ENCODE measurements at places on chromosomes 3 and 15.

GRCh38 chr15:57460208-57460816 lies 84.0 kb downstream of the CGNL1 start:
- no peak for DNase-seq

- DNase-seq, result no peak
Measured at GRCh38 chr3:170418422-170419398, at the start of gene CLDN11. Gene CLDN11, plus strand, starts transcription at chr3:170418868. Its CDS starts 199 bp downstream, at chr3:170419067.

GRCh38 chr3:58535531-58536500 lies 1.2 kb downstream of the ACOX2 start:
- DNase-seq, result no peak

DNA sequence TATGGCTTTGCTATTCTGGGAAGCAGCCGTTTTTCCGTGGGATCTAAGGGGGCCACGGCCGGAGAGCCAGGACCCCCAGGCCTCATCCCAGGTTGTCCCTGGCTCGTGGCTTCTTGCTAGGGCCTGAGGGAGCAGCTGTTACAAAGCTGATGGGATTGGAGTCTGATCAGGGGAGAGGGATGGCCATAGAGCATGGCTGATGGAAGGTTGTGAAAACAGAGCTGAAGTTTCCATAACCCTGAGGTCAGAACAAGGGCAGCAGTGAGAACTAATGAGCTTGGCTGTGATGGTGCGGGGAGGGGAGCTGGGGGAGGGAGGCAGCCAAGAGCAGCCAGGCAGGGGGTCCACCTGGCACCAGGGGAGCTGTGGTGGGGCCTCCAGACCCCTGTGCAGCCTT lies 63.0 kb downstream of the LINGO1 start:
- DNase-seq, result no peak

- DNase-seq, result no peak
Measured at GRCh38 chr15:94298364-94298763, 67.0 kb downstream of the MCTP2 start.

DNA sequence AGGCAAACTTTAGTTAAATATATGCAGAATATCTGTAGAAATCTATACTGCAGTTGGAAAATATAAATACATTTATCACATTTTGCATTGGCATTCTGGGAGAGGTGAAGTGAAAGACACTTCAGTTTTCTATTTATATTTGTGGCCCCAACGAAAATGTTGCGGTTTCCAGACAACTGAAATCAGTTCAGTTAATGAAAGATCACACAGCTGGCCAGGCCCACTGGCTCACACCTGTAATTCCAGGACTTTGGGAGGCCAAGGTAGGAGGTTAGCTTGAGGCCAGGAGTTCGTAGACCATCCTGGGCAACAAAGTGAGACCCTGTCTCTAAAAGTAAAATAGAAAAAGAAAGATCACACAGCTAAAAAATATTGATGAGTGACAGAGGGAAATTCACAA lies 11.9 kb upstream of the CLASP2 start:
- no peak for DNase-seq

GRCh38 chr3:95333826-95334225 lies 1271.0 kb downstream of the NSUN3 start:
- no peak for DNase-seq

DNA sequence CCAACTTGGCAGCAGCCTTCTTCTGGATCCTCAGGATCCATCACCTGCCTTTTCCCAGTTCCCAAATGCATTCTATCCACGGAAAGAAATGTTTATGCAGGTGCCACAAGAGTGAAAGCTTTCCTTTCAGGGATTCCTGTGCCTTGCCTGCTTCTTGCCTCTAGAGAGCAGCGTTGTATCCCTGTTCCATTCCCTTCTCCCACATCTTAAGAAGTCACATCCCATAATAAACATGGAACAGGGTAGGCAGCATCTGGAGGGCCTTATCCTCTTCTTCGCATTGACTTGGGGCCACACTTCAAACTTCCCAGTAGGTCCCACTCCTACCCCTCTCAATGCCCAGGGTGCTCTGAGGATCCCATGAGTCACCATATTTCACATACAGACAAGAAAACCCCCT lies 72.7 kb upstream of the DCLK3 start:
- DNase-seq, result no peak

- DNase-seq, result no peak
Measured at GRCh38 chr3:192339214-192339613, 388.1 kb downstream of the FGF12 start.

- no peak for DNase-seq
Measured at GRCh38 chr15:93124126-93124525, 35.1 kb upstream of the RGMA start.

DNA sequence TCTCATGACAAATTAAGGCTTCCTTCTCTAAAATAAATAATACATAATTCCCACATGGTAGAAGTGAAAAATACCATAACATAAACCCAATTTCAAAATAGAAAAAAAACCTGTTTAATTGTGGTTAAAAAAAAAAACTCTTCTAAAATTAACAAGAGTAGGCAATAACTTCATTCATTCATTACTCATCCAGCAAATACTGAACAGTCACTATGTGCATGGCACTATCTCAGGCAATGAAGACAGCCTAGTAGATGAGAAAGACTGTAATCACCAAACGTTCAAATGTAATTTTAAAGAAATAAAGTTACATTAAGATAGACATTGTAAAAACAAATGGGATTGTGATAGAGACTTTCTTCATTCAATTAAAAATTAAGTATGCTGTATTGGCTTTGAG lies 43.4 kb downstream of the TFDP2 start:
- DNase-seq, result no peak

DNA sequence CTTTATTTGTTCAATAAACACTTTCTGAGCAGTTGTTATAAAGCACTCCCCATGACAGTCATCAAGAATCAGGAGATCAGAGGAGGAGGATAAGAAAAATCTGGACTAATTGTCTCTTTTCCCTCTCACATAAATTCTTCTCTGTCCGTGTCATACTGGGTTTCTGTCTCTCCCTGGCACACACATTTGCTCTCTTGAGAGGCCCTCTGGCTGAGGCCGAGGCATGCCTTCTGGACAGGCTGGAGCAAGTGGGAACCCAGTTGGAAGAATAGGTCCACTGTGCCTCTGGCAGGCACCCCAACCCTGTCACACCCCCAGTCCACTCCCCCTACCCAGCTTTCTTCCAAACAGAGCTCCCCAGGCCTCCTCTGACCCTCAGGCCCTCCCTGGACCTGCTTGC lies 315.8 kb downstream of the UACA start:
- DNase-seq, result no peak

GRCh38 chr15:67105065-67105951 lies 39.9 kb downstream of the SMAD3 start:
- no peak for DNase-seq

DNA sequence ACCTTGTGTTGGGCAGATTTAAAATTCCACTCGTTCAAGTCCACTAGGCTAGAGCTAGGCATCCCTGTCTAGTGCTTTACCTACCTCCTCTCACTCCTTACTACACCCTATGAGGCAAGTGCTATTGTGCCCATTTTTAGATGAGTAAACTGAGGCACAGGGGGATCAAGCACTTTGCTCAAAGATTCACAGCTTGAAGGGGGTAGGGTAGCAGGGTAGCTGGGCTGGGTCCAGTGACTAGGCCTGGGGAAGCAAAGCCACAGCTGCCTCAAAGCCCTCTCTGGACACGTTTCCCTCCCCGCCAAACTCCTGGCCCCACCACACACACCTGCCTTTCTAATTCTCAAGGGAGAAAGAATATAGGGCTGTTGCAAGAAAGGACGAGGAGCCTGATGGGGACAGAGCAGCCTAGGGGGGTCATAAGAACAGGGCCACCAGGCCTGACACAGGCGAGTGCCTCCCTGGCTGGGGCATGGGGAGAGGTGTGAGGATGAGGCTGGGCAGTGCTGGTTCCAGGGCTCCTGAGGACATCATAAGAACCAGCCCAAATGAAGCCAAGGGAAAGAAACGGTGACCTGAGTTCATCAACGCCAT lies 34.8 kb upstream of the SFMBT1 start:
- DNase-seq, result no peak

GRCh38 chr3:164467007-164467406 lies 611.3 kb downstream of the SI start:
- DNase-seq, result no peak

- no peak for DNase-seq
Measured at GRCh38 chr3:21672303-21672702, 78.7 kb downstream of the ZNF385D start.

DNA sequence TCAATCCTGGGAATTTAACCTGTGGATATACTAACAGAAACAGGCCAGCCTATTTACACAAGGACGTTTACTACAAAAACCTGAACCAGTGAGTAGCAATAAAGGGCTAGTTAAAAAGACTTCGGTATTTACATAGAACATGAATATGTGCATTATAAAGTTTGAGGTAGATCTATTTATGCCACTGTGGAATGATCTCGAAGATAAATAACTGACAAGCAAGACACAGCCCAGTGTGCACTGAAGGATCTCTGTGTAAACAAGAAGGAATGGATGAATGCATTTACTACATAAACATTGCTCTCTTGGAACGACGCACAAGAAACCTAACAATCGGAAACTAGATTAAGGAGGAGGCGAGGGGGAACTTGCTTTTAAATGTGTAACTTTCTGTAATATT lies 132.0 kb upstream of the NSMCE3 start:
- DNase-seq, result no peak

DNA sequence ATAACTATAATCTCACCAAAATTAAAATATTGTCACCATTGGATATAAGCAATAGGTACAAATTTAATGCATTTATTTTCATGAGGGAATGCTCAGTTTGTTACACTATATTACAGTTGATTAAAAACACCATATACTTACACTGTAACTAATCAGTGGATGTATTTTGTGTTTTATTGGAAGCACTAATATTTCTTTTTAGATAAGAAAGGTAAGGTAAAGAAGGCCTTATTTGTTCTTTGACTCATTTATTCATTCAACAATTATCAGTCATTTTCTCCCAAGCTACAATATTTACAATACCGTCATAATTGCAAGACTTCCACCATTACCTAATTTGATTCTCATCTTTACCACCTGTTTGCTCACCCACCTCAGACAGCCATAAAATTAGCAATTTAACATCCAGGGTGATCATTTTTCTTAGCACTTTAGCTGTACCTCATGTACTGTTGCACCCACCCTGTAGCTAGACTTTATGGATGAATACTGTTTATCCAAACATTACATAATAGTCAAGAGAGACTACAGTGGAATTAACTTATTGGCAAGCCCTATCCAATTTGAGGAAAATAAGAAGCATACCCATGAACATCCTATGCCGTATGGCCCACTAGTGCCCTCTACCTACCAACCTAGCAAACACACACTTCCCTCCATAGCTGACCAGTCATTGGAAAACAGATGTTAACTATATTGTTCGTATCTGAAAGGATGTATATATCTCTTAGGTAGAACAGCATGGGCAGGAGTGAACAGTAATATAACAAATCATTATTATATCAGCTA lies 229.6 kb downstream of the BBX start:
- no peak for DNase-seq

- DNase-seq, result no peak
Measured at GRCh38 chr3:184635774-184636173, 74.2 kb downstream of the EPHB3 start.

DNA sequence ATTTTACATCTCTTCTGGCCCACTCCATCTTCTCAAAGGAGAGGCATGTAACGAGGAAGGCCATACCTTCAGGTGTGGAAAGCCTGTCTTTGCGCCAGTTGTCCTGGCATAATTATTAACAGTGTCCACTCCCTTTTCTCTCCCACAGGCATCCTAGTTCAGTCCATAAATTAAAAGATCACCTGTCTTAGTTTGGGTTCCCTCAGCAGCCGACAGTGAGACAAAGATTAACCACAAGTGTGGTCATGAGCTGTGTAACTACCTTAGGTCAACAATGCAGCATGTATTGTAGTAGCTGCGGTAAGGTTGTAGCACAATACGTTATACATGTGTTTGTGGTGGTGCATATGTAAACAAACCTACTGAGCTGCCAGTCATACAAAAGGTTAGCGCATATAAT lies 103.3 kb upstream of the GALNT15 start:
- DNase-seq, result no peak

- no peak for DNase-seq
Measured at GRCh38 chr3:23262766-23263165, 59.6 kb downstream of the UBE2E2 start.

DNA sequence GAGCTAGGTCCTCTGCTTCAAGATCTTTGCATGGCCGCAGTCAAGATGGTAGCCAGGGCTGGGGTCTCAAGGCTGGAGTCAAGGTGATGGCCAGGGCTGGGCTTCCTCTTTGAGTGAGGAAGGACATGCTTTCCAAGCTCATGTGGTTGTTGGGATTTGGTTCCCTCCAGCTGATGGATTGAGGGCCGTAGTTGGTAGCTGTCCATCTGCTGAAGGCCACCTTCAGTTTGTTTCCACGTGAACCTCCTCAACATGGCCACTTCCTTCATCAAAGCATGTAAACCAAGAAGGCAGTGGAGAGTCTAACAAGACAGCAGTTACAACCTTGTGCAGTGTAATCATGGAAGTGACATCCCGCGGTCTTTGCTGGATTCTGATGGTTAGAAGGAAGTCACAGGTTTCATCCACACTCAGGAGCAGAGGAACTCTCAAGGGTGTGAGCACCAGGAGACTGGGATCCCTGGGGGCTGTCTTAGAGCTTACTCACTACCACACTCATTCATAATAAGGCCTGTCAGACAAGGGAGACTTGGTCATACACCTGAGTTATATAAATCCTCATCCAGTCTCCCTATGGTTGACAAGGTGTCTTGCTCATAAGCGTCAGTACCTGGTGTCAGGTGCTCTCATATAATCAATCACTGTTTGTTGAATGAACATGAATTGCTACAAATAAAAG lies 42.1 kb downstream of the ABHD5 start:
- no peak for DNase-seq

DNA sequence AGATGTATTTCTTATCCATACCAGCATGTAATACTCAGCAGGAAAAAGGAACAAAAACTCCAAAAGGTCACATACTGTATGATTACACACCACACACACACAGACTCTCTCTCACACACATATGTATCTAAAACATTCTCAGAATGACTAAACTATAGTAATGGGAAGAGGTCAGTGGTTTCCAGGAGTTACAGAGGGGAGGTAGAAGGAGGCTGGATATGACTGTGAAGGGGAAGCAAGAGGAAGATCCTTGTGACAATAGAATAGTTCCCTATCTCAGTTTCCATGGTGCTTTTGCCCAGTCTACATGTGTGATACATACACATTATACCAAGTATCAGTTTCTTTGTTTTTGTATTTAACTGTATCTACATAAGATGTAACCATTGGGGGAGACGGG lies 190.1 kb downstream of the IL5RA start:
- DNase-seq, result no peak

DNA sequence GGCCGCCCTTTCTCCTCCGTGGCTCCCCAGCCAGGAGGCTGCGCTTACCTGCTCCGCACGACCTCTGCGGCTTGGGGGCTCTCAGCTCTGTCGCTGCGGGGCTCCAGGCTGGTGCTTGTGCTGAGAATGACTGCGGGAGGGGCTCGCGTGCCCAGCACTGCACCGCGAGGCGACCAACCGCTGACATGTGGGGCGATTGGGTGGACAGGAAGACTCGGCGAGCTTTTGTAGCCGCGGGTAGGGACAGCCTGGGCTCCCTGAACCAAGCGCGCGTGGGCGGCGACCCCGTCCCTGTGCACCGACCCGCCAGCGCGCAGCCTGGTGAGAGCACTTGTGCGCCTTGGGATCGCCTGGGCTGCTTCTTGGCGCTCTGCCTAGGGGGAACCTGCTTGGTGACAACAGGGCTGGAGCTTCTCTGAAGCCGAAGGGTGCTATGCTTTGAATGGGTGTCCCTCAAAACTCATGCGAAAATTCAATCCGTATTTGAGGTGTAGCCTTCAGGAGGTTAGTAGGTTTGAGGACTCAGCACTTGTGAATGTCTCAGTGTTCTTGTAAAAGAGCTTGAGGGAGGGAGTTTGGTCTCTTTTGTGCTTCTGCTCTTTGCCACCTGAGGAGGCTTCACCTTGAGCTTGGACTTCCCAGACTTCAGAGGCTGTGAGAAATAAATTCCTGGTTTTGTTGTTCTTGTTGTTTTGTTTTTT lies 50.4 kb downstream of the IL12A start:
- no peak for DNase-seq

Measured in stimulated activated CD4-positive, alpha-beta T cell treated with anti-CD3 and anti-CD28 coated beads, TNF-alpha, amount 100 ng/mL, for 4 hours (primary cell).